Activated CD8-positive, alpha-beta T cell treated with anti-CD3 and anti-CD28 coated beads for 36 hours (primary cell): ENCODE measurements at places on chromosomes 12 and 14. TPM values are rescaled to one million over a fixed set of nuclear protein-coding genes. Genes with fewer than 3 reads are reported as not detected.

GOLGA3 gene
- total RNA-seq = 55.6 TPM

PXMP2 gene
- 14.3 TPM for total RNA-seq

HSP90AA1 gene
- 1,115 TPM for total RNA-seq

FIGNL2 gene
- total RNA-seq = 0.40 TPM

ADAM21 gene
- total RNA-seq = 0.29 TPM

CSRP2 gene
- 1.2 TPM for total RNA-seq

DNA sequence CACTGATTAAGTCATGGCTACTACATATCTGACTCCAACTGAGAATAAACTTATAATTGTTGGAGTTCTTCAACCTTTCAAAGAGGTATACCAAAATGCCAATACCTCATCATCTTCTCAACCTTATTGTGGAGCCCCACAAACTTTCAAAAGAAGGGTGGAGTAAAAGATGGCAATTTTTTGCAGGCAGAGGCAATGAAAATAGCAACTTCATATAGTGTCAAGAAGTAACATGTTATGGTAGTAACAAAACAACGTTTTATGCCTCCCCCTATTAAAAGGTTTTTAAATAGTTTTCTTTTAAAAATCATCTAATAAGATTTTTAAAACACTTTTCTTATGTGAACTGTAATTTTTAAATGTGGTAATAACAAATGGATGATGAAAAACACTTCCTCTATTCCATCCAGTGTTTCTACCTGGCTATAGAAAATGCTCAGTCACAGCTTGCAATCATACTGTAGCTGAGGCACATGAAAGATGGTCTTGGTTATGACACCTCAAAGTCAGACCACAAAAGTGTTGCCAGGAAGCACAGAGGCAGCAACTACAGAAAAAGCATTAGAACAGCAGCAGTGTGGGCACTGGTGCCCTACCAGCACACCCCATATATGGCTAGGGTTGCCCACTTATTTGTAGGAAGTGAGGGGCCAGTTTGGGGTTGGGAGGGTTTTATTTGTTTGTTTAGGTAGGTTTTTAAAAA, 7.0 kb downstream of the PPP1R12A start:
- peak; percentile 68 for DNase-seq
- peaks cover 55% of the 10 kb centered on the region for H3K4me1 ChIP-seq
- H3K4me3 ChIP-seq = no peak overlapping the region
- H3K36me3 ChIP-seq = peaks cover 1% of the 10 kb centered on the region
- no peaks in the 10 kb centered on the region for H3K27me3 ChIP-seq

DNA sequence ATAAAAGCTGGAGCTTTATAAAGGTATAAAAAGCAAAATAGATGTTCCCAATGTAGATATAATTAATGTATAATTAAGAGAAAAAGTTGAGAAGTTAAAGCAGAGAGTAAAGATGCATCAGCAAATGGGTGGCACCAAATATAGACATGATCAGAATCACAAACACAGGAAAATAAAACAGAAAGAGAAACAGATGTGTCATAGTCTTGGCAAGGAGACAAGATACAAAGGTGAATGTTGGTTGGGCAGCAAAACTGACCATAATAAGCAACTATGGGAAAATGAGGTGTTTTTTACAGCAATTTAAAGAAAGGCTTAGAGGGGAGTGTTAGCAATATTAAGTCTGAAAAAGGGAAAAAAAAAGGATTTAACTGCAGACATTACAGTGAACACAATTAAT, 135.4 kb upstream of the CLEC14A start:
- no peak for DNase-seq
- no peaks in the 10 kb centered on the region for H3K36me3 ChIP-seq
- no peak overlapping the region for H3K4me3 ChIP-seq
- no peak overlapping the region for H3K27ac ChIP-seq
- H3K4me1 ChIP-seq = no peaks in the 10 kb centered on the region

GRCh38 chr12:116389990-116390389, 112.5 kb upstream of the MED13L start:
- no peak overlapping the region for H3K4me3 ChIP-seq
- H3K27ac ChIP-seq = no peak overlapping the region
- peaks cover 8% of the 10 kb centered on the region for H3K4me1 ChIP-seq
- H3K27me3 ChIP-seq = no peaks in the 10 kb centered on the region

GRCh38 chr14:86782092-86782580, 1210.8 kb downstream of the GALC start:
- H3K36me3 ChIP-seq = no peaks in the 10 kb centered on the region
- no peaks in the 10 kb centered on the region for H3K4me1 ChIP-seq
- no peak overlapping the region for H3K4me3 ChIP-seq
- no peak for DNase-seq

DNA sequence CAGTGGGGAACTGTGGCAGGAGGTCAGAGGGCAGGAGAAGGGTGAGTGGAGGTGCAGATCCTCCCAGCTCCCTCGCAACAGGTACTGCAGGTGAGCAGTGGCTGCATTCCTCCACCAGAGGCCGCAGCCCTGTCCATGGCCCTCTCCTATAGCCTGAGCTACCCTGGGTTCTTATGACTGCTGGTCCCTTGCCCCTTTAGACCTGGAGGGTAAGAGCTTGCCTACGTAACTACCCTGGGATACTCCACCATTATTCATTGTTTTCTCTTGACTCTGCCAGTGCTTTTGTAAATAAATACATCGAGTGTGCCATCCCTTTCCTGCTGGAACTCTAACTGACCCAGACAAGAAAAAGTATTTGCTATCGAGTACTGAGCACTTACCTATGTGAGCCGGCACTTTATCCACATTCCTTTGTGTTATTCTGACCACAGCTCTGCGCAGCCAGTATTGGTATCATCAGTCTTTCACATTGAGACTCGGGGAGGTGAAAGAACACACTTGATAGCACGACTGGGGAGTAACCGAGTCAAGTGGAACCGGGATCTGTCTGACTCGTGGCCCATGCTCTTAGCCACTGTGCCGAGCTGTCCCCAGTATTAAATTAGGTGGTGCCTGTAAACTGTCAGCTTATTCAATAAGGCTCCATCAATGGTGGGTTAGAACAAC, 38.5 kb downstream of the LTBP2 start:
- H3K27ac ChIP-seq = no peak overlapping the region
- H3K27me3 ChIP-seq = peaks cover 27% of the 10 kb centered on the region
- H3K4me3 ChIP-seq = no peak overlapping the region

DNA sequence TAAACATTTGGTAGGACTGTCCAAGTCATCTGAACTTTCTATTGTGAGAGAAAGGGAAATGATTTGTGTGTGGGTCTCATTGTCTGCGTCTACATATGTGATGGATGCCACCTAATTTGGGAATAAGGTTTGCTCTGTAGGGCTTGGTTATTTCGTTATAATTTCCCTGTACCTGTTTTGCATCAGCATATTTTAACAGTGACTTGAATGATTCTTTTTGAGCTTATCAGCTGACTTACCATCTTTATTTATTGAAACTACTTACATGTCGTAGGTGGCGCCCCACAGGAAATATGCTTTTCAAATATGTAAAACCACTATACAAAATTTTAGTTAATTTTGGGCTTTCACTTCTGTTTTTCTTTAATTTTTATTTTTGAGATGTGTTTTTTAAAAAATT, 56.5 kb upstream of the BCAT1 start:
- H3K27ac ChIP-seq = no peak overlapping the region
- no peak overlapping the region for H3K4me3 ChIP-seq
- H3K4me1 ChIP-seq = peaks cover 2% of the 10 kb centered on the region
- DNase-seq = no peak

GRCh38 chr14:36785511-36785910, 123.9 kb downstream of the PAX9 start:
- no peaks in the 10 kb centered on the region for H3K4me1 ChIP-seq
- no peaks in the 10 kb centered on the region for H3K36me3 ChIP-seq
- no peak for DNase-seq
- H3K27ac ChIP-seq = no peak overlapping the region
- no peaks in the 10 kb centered on the region for H3K27me3 ChIP-seq

DNA sequence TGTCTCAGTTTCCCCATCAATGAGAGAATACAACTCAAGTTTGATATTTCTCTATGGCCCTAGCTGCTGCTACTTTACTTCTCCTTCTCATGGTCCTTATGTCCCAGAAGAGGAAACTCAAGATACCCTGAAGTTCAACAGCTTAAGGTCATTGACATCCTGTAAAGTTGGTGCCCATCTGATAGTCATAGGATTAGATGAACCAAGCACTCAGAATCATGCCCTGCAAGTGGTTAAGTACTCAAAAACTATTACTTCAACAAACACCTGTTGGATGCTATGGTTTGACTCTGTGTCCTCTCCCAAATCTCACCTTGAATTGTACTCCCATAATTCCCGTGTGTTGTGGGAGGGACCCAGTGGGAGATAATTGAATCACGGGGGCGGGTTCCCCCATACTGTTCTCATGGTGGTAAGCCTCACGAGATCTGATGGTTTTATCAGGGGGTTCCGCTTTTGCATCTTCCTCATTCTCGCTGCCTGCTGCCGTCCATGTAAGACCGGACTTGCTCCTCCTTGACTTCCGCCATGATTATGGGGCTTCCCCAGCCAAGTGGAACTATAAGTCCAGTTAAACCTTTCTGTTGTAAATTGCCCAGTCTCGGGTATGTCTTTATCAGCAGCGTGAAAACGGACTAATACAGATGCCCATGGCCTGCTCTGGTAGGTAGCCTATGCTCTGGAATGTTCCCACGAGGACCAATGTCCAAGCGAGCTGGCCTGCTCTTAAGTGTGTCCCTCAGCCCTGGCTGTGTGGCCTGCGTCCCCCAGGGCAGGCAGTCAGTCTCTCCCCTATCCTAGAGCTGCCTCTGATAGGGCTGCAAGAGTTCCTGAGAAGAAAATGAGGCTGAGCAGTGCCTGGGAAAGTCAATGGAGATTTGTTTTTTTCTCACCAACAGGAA, 18.1 kb downstream of the CAMKK2 start:
- no peaks in the 10 kb centered on the region for H3K27me3 ChIP-seq
- no peak overlapping the region for H3K27ac ChIP-seq
- peaks cover 19% of the 10 kb centered on the region for H3K36me3 ChIP-seq

- no peak for DNase-seq
- H3K27me3 ChIP-seq = no peaks in the 10 kb centered on the region
- H3K4me3 ChIP-seq = no peak overlapping the region
- H3K4me1 ChIP-seq = no peaks in the 10 kb centered on the region
- H3K27ac ChIP-seq = no peak overlapping the region
- no peaks in the 10 kb centered on the region for H3K36me3 ChIP-seq
Measured at GRCh38 chr12:91180582-91181395, 1.8 kb downstream of the DCN start.

GRCh38 chr12:78398750-78399149, 465.8 kb upstream of the SYT1 start:
- H3K4me3 ChIP-seq = no peak overlapping the region
- H3K27me3 ChIP-seq = no peaks in the 10 kb centered on the region
- no peaks in the 10 kb centered on the region for H3K4me1 ChIP-seq
- no peak for DNase-seq

DNA sequence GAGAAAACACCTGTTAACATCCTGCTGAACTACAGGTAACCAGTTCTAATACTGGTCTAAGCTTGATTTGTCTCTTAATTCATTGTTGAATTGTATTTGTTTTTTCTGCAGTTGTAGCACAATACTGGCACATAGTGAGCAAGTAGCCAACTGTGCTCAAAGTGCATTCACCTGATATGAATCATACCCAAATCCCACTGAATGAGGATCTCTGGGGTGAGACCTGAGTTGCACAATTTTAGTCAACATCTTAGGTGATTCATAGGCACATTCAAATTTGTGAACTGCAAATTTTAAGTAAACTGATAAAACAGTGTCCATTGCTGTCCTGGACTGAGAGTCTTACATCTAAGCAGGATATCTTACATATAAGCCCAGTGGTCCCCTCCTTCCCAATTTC, 12.8 kb downstream of the KCNC2 start:
- H3K27me3 ChIP-seq = peaks cover 2% of the 10 kb centered on the region
- H3K36me3 ChIP-seq = no peaks in the 10 kb centered on the region
- DNase-seq = no peak
- peaks cover 7% of the 10 kb centered on the region for H3K4me1 ChIP-seq

GRCh38 chr14:23119363-23120327, 590 bp upstream of the CEBPE start:
- H3K4me1 ChIP-seq = peaks cover 48% of the 10 kb centered on the region
- peak; percentile 33 for DNase-seq
- peak overlapping the region; percentile 84 for H3K27ac ChIP-seq
- H3K27me3 ChIP-seq = no peaks in the 10 kb centered on the region
- H3K36me3 ChIP-seq = no peaks in the 10 kb centered on the region
- H3K4me3 ChIP-seq = peak overlapping the region; percentile 24

DNA sequence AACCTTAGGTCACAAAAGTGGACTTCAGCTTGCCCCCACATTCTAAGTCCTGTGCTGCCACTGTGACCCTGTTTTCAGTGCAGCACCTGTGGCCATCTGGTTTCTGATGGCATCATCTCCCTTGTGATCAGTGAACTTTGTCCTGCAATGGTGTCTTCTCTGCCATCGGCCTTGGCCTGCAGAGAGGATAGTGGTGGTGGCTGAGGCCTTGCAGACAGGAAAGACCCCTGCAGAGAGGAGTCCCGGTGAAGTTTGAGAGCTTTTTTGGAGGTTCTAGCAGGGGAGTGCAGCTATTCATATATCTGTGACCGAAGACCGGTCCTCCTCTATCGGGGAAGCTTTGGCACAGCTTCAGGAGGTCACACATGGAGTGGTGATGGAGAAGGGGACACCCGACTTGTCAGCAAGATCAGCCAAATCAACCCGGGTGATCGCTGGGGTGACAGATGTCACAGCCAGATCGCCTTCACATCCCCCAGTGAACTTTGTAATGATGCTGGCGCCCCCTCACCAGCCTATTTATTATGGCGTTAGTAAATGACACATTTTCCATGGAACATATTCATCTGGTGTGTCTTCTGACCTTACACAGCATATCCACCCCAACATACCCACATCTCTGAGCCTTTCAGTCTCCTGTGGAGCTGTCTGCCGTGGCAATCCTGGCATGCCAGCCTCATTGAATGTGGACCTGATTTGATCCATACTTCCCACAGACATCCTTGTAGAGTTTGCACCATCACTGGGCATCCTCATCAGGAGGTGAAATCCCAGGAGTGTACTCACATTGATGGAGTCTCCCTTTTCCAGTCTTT, 136.1 kb downstream of the PAPOLA start:
- no peaks in the 10 kb centered on the region for H3K36me3 ChIP-seq
- H3K4me1 ChIP-seq = no peaks in the 10 kb centered on the region
- no peaks in the 10 kb centered on the region for H3K27me3 ChIP-seq
- no peak overlapping the region for H3K4me3 ChIP-seq
- no peak for DNase-seq
- H3K27ac ChIP-seq = no peak overlapping the region

- peaks cover 4% of the 10 kb centered on the region for H3K36me3 ChIP-seq
- peaks cover 43% of the 10 kb centered on the region for H3K4me1 ChIP-seq
- DNase-seq = no peak
- no peak overlapping the region for H3K4me3 ChIP-seq
- no peak overlapping the region for H3K27ac ChIP-seq
Measured at GRCh38 chr12:57849035-57849434, 2.5 kb upstream of the CTDSP2 start.

- no peaks in the 10 kb centered on the region for H3K36me3 ChIP-seq
- H3K27me3 ChIP-seq = no peaks in the 10 kb centered on the region
- no peaks in the 10 kb centered on the region for H3K4me1 ChIP-seq
- H3K4me3 ChIP-seq = no peak overlapping the region
- H3K27ac ChIP-seq = no peak overlapping the region
Measured at GRCh38 chr14:84767434-84767833, 762.5 kb upstream of the FLRT2 start.
